Endodermal cell (in vitro differentiated cells): ENCODE measurements at places on chromosomes 5 and 9. TPM values are rescaled to one million over a fixed set of nuclear protein-coding genes. Genes with fewer than 3 reads are reported as not detected.
A peak's percentile ranks its signal among the peaks of the same experiment; 100 is the strongest.

ZNF483 gene
- 9.7 to 20.9 TPM (median 20.4 TPM) in 3 replicates for total RNA-seq

CBY3 gene
- not detected in 2 replicates for total RNA-seq

PCDHB2 gene
- total RNA-seq: 27.6 and 28.4 TPM in 2 replicates

ADRA1B gene
- 0.43 and 0.68 TPM in 2 replicates for total RNA-seq

SHOC1 gene
- not detected in 2 replicates for total RNA-seq

DNA sequence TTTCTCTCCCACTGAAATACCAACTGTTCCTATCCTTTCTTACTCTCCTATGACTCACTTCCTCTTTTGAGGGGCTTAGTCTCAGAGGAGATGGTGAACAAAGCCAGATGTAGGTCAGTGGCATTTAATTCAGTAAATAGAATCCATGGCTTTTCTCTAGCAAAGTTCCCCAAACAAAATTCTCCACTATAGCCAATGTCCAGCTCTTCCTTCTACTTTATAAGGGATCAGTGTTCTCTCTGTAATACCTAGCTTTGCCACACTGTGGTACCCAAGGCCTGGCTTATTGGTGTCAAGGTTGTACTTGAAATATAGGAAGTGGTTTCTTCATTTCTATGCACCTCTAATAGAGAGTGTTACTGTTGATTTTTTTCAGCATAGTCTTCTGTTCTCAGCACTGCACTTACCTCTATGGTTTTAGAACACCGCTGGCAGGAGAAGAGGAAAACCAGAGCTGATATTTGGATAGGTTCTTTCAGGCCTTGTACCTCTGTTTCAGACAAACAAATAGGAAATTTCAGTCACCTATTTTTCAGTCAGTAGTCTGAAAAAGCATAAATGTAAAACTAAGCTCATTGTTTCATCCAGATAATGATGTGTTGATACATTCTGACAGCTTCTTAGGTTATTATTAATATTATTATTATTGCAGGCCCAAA is 40.6 kb upstream of the ITGA2 start:
- DNase-seq: peak; percentile 83

- peak; percentile 59 for DNase-seq
Measured at GRCh38 chr9:93261281-93261680, 77.3 kb downstream of the WNK2 start.

DNA sequence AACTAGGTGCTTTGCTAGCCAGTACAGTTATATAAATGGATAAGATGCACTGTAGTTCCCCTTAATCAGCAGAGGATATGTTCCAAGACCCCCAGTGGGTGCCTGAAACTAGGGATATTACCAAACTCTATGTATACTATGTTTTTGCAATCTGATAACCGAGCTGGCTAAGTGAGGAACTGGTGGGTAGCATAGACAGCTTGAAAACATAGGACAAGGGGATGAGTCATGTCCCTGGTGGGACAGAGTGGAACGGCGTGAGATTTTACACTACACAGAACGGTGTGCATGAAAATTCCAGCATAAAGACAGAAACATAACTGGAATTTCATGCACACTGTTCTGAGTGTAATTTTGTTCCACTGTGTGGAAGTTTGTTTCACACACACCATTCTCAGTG is 86.9 kb downstream of the BASP1 start:
- DNase-seq: no peak

DNA sequence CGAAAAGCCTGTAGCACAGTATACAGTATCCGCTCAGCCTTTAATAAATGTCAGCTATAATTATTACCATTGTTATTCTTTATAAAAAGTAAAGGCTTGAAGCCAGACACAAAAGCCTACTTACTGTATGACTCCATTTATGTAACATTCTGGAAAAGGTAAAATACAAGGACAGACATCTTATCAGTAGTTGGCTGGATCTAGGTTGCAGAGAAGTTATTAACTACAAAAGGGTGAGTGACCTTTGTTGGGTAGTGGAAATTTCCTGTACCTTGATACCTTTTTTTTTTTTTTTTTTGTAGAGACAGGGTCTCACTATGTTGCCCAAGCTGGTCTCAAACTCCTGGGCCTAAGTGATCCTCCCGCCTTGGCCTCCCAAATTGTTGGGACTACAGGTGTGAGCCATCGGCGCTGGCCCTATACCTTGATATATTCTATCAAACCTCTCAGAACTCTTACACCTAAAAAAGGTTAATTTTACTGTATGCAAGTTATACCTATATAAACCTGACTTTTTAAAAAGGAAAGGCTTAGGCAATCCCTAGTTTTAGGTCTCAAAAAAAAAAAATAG is 6.0 kb downstream of the HDAC3 start:
- no peak for DNase-seq
